ENCODE measurements at places on chromosomes 16 and 17.

GRCh38 chr16:69613378-69614154 lies 47.8 kb downstream of the NFAT5 start:
- DNase-seq = no peak

GRCh38 chr17:82009413-82009812 lies 13.3 kb downstream of the CENPX start:
- DNase-seq = no peak

- DNase-seq = no peak
These were observed 10.7 kb upstream of the SKAP1 start for GRCh38 chr17:48440669-48441068.

DNA sequence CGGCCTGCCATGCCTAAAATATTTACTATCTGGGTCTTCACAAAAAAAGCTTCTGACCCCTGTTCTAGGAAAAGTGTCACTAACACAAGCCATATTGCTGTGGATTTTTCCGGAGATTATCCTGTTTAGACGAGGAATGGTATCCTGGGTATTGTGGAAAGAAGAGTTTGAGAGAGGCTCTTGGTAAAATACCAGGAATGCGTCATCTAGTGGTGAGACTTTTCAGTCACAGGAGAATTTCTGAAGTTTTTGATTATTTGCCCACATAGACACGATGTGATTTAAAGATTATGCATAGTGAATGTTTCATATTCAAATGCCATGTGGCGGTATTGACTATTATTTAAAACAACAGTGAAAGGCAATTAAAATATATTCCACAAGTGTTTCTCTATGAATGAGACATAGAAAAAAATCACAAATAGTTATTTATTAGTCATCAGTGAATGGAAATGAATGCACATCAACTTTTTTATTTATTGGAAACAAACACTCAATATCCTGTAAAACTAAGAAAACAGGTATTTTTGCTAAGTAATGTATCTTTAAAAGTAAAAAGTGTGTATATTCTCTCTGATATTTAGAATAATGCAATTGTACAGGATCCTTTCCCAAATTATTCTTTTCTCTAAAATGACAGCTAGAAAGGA lies 7.8 kb downstream of the KRT28 start:
- DNase-seq = no peak

GRCh38 chr16:72530434-72530833 lies 358.5 kb upstream of the PMFBP1 start:
- no peak for DNase-seq

- no peak for DNase-seq
These were observed 16.0 kb upstream of the HEATR6 start for GRCh38 chr17:60094754-60095153.

- DNase-seq = no peak
These were observed 5.7 kb upstream of the DHX8 start for GRCh38 chr17:43477832-43478634.

GRCh38 chr16:28477311-28477920 lies 5.3 kb upstream of the NPIPB7 start:
- DNase-seq = no peak

GRCh38 chr17:27566671-27567562 lies 64.1 kb upstream of the LGALS9 start:
- no peak for DNase-seq

DNA sequence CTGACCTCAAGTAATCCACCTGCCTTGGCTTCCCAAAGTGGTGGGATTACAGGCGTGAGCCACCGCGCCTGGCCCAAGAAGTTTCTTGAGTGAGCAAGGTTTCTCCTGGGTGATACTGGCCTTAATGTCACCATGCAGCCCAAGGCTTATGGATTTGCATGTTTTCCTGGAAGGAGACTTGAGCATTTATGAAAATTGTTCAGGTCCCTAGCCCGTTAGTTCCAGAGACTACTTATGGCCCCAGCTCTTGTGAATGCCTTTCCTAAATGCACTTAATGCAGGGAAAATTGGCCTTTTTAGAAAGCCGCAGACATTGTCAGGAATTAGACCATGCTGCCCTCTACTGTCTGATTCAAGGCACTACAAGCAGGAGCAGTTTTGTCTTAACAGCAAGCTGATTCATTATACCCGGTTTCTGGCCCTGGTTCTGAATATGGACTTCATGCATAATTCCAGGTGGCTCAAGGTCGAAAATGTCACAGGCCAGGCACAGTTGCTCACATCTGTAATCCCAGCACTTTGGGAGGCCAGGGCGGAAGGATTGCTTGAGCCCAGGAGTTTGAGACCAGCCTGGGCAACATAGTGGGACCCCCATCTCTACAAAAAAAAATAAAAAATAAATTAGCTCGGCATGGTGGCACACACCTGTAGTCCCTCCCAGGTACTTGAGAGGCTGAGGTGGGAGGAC lies 91.3 kb downstream of the SNX29 start:
- DNase-seq = peak; percentile 75

DNA sequence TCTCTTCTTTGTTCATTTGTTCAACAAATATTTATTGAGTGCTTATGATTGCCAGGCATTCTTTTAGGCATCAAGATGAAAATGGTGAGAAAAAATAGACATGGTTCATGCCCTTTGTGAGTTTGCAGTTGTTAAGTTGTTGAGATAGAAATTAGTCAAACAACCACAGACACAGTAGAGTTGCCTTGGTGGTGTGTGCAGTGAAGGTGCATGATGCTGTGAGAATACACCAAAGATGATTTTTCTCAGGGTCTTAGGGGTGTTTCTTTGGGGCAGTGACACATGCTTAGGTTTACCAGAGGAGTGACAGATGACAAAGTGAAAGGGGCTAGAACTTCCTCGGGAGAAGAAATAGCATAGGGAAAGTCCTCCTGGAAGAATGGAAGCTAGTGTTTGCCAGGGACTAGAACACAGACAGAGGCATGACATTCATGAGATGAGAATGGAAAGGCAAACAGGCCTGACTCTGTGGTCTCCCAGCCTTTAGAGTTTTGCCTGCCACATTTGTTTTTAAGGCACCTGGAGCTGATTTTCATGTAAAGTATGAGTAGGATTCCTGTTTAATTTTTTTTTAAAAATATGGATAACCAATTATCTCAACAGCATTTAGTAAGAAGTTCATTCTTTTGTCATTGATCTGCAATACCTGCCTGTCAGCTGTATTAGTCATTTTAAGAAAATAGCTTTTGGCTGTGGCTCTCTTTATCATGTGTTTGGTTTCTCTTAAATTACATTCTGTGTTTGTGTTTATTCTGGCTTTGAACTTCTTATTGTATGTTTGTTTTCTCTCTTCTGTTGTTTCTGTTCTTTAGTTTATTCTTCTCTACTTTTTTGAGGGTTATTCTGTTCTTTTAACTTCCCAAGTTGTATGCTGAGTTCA lies 36.6 kb downstream of the CYLD start:
- DNase-seq = no peak

GRCh38 chr16:3984111-3985060 lies 103.9 kb upstream of the CREBBP start:
- no peak for DNase-seq

GRCh38 chr17:71978435-71978834 lies 142.4 kb upstream of the SOX9 start:
- no peak for DNase-seq

GRCh38 chr17:78915872-78916632 lies 9.1 kb downstream of the TIMP2 start:
- DNase-seq = peak; percentile 61

GRCh38 chr17:42608305-42609181 lies 631 bp downstream of the RETREG3 start:
- DNase-seq = no peak

DNA sequence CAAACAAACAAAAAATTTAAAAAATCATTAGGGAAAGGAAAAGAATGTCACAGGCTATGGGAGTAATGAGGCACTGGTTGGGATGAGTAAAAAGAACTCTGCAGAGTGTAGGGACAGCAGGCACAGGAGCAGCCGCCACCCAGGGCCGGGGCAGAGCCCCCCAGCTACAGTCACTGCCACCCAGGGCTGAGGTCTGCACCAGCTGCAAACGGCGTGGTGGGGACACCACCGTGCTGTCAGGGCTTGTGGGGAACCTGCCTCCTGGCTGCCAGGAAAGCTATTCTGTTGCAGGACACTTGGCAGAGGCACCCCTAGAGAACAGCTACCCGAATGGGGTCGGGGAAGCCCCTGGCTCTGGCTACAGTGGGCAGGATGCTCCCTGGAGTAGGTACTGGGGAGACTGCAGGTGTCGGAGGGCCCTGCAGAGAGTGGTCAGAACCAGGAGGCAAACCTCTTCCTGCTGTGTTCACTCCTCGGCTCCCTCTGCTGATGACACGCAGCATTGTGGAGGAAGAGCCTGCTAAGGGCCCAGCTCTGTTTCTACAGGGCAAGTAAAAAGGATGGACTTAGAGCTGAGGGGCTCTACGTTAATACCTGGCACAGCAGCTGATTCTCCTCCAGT lies 32.3 kb upstream of the CAPN15 start:
- no peak for DNase-seq

DNA sequence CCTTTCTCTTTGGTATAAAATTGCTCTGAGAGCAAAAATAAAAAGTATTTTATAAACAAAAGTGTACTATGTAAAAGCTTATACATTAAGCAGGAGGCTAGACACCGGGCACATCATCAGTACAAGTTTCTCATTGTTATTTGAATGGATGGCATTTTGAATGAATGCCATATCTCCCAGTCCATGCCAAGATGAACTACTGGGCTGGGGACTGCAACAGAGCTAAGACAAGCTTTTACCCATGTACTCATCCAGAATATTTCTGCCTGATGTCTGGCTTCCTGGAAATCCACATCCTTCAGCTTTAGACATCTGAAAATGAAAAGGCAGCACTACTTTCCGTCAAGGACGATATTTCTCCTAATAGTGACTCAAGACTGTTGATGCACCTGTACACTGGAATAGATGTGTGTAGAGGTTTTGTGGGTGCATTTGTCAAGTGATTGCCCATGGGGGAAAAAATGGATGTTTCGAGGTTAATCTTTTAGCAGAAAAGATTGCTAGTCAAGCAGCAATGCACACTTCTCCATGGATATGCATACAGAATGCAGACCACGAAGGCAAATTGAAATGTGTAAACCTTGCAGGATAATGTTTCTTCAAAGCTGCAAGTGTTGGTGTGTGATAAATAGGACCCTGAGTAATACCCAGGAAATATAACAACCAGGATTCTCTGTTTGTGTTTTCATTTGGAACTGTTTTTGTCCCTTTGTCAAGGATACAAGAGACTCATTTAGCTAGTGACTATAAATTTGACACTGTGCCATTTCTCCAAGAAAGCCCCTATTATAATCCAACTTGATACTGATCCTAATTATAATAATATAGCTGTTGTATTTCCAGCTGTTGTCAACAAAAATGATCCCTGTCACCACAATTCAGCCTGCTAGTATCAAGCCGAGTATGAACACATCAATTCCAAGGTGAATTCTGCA lies 173.8 kb downstream of the CDH8 start:
- no peak for DNase-seq

GRCh38 chr17:76383546-76384221 lies 725 bp upstream of the SPHK1 start:
- peak; percentile 78 for DNase-seq

DNA sequence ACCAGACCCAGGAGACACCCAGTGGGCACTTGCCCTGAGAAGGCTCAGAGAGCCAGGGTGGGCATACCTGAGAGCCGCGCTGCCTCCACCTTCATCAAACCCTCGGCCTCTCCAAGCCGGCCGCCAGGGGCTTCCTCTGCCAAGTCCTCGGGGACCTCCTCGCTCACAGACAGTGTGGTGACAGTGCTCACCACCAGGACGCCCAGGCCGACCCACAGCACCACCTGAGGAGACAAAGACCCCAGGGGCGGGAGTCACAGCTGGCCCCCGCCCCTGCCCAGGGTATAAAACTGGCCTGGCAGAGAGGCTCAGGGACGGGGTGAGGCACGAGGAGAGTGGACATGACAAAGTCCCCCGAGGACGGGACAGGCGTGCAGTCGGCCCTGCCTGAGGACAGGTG lies 21.1 kb downstream of the NDUFAF8 start:
- DNase-seq = no peak

- no peak for DNase-seq
These were observed 147.9 kb upstream of the MON1B start for GRCh38 chr16:77043076-77043475.

DNA sequence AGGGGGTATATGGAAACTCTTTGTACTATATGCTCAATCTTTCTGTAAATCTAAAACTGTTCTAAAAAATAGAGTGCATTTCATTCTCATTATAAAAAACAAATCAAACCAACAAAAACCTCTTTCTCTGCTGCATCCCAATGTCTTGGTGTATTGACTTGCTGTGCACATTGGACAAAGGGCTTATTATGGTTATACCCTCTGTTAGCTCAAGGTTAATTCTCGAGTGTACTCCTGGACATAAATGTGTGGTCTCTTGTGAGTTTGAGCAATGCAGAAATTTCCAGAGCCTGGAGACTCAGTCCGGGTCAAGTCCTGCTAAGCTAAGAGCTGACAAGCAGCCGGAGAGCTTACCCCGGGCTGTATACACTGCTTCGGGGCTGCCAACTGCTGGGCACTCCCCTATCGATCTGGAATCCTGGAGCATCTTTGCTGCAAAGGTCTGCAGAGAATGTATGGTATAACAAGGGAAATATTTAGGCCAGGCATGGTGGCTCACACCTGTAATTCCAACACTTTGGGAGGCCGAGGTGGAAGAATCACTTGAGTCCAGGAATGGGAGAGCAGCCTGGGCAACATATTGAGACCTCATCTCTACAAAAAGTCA lies 66.2 kb upstream of the BRD7 start:
- DNase-seq = no peak

GRCh38 chr17:40506786-40507185 lies 5.4 kb upstream of the TNS4 start:
- no peak for DNase-seq

- DNase-seq = no peak
These were observed 18.5 kb downstream of the AKTIP start for GRCh38 chr16:53484542-53484941.

DNA sequence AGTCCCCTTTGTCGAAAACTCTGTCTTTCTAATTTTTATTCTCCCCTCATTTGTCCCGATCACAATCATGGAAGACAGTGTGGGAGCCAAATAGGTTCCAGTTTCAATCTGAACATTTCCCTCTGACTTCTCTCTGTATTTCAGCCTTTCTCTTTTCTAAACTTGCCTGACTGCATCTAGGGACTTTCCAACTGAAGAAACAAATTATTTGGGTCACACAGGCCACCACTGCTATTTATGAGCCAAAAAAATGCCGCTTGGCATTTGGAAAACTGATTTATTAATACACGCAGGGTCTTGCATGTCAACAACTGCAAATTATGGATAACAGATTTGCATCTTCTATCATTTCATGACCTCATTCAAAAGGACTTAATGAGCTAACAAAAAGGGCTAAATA lies 55.2 kb upstream of the ELAC2 start:
- no peak for DNase-seq

Measured in femur (tissue), 1 donor.